NCI-H1436 (cell line): ENCODE measurements at places on chromosomes 3 and 15.

DNA sequence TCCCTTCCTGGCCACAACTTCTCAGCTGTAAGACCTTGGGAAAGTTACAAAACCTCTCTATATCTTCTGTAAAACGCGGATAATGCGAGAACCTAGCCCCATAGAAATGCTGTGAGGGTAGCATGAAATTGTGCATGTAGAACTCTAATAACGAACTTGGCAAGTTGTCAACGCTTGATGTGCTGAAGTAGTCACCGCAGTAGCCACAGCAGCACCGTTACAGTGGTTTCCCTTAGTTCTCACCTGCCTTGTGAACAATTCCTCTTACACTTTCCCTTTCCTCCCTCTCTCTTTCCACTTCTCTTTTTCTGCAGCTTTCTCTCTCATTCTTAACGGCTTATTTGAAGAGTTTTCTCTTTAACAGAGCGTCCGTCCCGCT is 447 bp upstream of the SHQ1 start:
- no peak for DNase-seq

DNA sequence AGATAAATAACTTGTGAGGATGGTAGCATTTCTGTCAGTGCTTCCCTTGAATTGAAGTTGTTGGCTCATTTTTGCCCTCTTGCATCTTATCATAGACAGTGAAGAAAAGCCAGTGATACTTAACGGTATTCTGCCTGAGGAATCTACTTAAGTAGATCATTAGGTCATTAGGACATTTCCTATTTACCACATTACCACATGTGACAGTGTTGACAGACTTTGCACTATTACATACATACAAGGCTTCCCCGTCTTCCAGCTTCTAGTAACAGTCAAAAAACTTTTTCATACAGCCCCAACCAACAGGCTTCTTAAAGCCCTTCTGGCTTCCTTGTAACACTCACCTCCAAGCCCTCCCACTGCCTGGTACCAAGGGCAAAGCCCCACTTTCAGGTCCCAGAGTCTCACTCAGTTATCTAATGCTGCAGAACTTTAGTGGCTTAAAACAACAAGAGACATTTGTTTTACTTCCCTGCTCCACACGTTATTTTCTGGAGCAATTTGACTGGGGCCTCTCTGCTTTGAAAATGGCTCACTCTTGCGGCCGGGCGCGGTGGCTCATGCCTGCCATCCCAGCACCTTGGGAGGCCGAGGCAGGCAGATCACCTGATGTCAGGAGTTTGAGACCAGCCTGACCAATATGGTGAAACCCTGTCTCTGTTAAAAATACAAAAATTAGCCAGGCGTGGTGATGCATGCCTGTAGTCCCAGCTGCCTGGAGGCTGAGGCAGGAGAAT is 40.0 kb downstream of the ASB7 start:
- no peak for DNase-seq

DNA sequence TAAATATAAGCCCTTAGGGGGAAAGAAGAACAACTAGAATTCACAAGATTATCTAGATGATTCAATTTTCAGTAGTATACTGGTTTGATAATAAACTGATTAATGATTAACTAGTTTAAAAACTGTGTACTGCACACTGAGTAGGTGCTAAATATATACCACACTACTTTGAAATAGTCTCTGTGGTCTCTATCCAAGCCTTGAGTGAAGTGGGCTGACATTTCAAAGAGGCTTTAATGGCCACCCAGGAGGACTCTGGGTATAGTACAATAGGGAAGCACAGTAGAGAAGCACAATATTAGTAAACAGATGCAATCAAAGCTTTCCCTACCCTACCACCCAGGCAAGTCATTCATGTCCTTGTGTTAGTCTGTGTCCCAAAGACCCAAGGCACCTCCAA is 46.7 kb downstream of the FILIP1L start:
- no peak for DNase-seq

DNA sequence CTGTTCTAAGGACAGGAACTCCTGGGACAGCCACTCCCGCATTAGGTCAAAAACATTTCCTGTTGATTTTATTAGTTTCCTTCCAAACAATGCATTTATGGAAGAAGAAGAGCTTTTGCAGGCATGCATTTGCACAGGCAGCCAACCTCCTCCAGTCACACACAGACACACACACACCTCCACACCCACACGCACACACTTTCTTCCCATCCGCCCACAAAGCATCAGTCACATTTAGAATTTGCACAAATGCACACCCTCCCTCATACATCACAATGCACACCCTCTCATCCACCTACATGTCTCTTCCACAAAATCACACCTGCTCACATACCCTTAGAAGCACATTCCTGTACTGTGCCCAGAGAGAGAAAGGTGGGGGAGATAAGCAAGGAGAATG is 4.1 kb upstream of the TYRO3 start:
- DNase-seq = no peak

DNA sequence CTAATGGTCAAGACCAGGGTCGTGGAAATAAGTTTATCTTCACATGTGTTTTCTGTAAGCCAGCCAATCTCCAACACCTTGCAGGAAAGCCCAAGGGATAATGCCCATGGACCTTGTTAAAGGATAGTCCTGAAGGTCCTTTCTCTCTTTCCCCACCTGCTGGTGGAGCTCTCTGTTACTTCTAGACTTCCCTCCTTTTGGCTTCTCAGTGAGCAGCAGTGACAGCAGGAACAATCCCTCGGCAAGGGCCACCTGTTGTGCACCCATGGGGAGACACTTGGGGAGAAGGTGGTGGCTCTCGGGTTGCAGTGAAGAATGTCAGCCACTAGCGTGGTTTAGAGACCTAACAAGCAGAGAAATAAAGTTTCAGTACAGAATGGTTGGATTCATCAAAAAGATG is 84.0 kb upstream of the OSBPL11 start:
- no peak for DNase-seq

DNA sequence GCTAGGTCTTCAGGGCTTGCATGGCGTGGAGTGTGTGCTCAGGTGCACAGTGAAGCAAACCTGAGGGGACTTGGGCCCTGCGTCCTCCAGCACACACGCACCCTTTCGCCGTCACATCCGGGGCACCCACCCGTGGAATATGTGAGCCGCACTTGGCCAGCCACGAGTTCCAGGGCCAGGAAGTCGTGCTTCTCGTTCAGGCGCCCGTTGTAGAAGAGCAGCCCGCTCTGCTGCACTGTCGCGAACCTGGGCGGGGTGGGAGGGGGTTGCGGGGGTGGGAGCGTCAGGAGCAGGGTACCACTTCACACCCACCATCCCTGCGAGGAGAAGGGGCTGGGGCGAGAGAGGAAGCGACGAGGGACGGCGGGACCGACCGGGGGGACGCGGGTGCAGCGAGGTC is 7.1 kb downstream of the CELSR3 start:
- DNase-seq = no peak

- no peak for DNase-seq
These were observed 20.3 kb downstream of the C3orf33 start for GRCh38 chr3:155785662-155786295.

- no peak for DNase-seq
These were observed 324.8 kb upstream of the TBL1XR1 start for GRCh38 chr3:177522051-177522450.

DNA sequence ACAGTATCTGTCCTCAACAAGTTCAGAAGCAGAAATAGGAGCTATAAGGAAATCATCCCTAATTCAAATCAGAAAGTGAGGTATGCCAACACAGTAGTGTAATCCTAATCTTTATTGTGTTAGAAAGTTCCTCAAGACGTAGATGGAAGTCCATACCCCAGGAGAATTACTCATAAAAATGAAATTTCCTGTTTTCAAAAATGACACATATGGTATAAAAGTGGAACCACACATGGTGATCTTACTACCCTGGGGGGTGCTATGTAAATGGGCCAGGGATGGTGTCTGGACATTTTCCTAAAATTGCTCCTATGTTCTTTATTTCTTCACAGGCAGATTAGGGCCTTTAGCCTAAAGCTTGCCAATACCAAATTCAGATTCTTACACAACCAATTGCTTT is 204.1 kb downstream of the ARRDC4 start:
- no peak for DNase-seq

DNA sequence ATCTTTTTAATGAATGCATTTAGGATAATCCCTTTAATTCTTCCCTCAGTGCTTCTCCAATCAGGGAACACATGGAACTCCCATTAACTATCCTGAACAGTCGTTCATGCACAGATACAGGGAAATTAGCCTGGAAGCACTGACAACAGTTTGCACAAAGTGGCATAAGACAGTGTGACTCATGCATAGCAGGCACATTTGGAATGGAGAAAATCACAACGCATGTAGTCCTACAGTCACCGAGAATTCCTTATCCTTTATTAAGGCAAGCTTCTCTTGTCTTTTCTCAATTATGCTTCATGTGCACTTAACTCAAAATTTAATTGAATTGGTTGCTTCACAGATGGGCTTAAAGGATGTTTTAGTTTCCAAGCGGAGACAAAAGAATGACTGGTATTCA is 155.0 kb upstream of the CRBN start:
- DNase-seq = no peak
